ENCODE measurements at places on chromosomes 4 and X.

GRCh38 chr4:35649778-35650177 is 594.5 kb downstream of the ARAP2 start:
- DNase-seq, result no peak

DNA sequence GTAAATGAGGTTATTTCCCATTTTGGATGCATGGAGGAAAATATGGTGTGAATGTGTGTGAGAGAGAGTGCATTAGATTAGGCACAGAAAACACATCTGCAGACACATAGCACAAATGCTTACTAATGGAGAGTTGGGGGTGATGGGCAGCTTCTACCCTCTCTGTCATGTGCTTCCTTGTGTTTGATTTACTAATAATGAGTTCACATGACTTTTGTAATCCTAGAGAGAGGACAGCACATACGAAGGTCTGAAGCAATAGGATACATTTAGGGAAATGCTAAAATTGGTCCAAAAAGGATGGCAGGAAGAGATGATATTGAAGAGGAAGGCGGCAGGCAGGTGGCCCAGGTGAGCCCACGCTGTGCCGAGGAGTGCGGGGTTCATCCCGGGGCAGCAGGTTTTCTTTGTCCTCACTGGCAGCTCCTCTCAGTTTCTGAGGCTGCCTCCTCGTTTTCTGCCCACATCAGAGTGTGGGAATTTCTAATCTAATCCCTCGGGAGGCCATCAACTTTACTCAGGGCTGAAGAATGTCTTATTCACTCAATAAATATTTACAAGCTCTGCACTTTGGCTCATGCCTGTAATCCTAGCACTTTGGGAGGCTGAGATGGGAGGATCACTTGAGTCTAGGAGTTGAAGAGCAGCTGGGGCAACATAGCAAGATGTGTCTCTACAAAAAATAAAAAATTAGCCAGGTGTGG is 15.9 kb upstream of the MAP9 start:
- peak; percentile 71 for DNase-seq

- DNase-seq, result no peak
Observed at GRCh38 chr4:181896614-181897013, 346.6 kb upstream of the TENM3 start.

DNA sequence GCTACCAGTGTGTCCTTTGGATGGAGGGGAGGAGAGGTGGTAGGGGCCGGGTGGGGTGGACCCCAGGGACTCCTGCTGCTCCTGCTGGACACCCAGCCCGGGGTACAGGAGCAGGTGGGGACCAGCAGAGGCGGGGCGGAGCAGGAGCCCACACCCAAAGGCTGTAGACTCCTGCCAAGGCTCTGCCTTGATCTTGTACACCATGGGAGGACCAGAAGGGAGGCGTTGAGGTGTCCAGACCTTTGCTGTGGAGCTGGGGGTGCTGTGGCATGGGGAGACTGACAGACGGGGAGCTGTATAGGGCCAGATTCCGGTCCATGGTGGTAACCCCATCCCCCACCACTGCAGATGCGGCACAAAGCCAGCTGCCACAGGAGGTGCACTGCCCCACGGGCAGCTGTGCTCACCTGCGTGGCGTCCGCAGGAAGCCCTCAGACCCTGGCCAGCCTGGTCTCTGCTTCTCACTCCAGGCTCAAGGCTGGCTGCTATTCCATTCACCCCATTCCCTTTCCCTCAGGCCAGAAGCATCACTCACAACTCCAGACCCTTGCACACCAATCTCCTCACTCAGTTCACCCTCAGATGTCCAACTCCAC is 5.0 kb upstream of the SLC26A1 start:
- DNase-seq, result no peak

- no peak for DNase-seq
Observed at GRCh38 chrX:3191201-3191600, 149.9 kb downstream of the ARSF start.

DNA sequence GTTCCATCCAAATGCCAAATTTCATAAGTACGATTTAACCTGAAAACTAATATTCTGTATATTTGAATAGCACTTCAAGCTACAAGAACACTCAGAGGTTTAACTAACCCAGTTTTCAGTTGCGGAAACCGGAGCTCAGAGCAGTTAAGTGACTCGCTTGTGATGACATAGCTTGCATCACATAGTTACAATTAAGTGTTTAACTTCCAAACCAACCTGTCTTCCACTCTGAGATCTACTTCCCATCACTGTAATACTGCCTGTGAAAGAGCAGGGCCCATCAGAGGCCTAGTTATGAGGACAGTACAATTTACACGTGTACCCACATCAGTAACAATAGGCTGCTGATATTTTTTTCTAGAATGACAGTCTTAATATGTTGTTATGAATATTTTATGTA is 120.3 kb downstream of the MAD2L1 start:
- DNase-seq, result no peak

GRCh38 chr4:53479736-53480525 is 102.5 kb downstream of the FIP1L1 start:
- peak; percentile 74 for DNase-seq

GRCh38 chr4:136036744-136037143 is 1495.5 kb downstream of the PCDH18 start:
- peak; percentile 88 for DNase-seq

DNA sequence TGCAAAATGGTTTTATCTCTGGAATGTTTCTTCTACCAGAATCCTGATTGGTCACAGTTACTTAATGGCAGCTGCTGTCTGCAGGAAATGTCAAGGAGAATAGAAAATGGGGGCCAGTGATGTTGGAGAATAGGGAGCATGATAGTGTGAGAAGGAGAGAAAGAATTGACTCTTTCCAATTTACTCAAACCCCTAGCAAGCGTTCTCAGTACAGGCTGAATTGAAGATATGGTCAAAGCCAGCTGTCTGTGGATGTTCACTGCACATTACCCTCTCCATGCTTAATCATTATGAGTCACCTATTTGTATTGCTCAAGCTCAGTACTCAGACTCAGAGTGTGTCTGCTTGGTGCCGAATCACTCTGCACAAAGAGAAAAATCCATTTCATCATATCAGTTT is 57.8 kb upstream of the FAM47B start:
- peak; percentile 84 for DNase-seq

- no peak for DNase-seq
Observed at GRCh38 chr4:108036213-108036612, 46.5 kb downstream of the HADH start.

DNA sequence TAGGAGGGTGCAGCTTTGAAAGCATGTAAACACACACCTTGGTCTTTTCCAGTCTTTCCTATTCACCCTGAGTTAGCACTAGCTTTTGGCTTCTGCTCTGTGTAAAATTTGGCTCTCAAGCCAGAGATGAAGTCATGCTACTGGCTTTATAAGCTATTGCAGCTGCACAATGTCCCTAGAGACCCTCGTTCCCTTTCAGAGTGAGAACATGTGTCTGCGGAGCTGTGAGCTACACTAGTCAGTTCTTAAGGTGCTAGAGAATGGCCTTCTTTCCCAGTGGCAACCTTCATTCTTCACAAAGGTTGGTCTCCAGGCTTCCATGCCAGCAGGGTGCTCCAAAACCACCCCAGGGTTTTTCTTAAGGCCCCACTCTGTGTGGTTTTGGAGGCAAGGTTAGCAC is 199.1 kb downstream of the SPATA18 start:
- peak; percentile 3 for DNase-seq

All from astrocyte of the spinal cord (primary cell).